Mucosa of descending colon (tissue), 3 donors: ENCODE measurements at places on chromosomes 3 and 15. TPM values are rescaled to one million over a fixed set of nuclear protein-coding genes. Genes with fewer than 3 reads are reported as not detected.

Gene CDC25A
- total RNA-seq, result 4.3 TPM

Gene TMCO5A
- not detected for total RNA-seq

Gene WWTR1
- total RNA-seq, result 217 TPM

Gene LSAMP
- total RNA-seq, result 0.78 TPM

Gene ENTPD3
- 5.5 TPM for total RNA-seq

Gene ZNF662
- total RNA-seq, result 13.6 TPM

Gene NCBP2
- 55.0 TPM for total RNA-seq

Gene ISLR
- total RNA-seq, result 4.9 TPM

Gene SI
- total RNA-seq, result 6.5 TPM

Gene ADAMTS7
- 1.8 TPM for total RNA-seq

Gene ROPN1B
- not detected for total RNA-seq

GRCh38 chr3:71786551-71786950 is 1.6 kb upstream of the PROK2 start:
- no peak for DNase-seq

DNA sequence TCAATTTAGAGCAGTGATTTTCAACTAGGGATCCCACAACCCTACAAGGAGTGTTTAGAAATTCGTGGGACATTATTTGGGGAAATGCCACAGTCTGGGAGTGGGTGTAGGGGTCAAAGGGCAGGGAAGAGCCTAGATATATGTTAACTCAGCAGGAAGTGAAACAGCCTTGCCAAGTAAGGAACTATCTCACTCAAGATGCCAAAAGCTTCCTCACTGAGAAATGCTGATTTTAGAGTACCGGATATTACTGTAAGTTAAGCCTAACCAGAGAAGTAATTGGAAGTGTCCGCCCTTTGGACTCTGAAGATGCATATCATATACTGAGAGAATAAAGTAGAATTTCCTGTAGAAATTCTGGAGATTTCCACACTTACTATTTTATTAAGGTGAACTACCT is 158.6 kb downstream of the BBX start:
- DNase-seq, result no peak

GRCh38 chr3:155619118-155619915 is 125.6 kb downstream of the PLCH1 start:
- no peak for DNase-seq

- DNase-seq, result no peak
These were observed 7.3 kb upstream of the HEG1 start for GRCh38 chr3:125062904-125063618.

DNA sequence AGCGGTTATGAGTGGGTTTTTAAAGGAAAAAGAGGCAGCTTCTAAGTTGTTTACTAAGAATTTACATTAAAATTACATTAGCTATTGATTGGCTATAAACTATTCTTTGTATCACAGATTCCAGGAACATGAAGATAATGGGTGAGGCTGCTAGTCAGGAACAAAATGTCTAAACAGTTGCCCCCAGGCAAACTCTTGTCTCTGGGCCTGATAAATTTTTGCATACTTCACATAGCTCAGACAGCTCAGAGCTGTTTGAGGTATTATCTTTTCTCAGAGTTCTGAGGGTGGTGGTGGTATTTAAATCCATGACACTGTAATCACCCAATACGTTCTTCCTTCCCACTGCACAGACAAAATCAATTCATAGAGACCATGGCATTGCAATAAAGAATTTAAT is 2.1 kb upstream of the HACD2 start:
- no peak for DNase-seq

- DNase-seq, result no peak
These were observed 6.4 kb downstream of the TEX9 start for GRCh38 chr15:56371495-56372147.

DNA sequence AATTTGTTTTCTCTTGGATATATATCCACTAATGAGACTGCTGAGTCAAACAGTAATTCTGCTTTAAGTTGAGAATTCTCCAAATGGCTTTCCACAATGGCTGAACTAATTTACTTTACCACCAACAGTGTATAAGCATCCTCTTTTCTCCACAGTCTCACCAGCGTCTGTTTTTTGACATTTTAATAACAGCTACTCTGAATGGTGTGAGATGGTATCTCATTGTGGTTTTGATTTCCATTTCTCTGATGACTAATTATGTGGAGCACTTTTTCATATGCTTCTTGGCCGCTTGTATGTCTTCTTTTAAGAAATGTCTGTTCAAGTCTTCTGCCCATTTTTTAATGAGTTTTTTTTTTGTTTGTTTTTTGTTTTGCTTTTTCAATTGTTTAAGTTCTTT is 206.2 kb downstream of the CTNNB1 start:
- no peak for DNase-seq

DNA sequence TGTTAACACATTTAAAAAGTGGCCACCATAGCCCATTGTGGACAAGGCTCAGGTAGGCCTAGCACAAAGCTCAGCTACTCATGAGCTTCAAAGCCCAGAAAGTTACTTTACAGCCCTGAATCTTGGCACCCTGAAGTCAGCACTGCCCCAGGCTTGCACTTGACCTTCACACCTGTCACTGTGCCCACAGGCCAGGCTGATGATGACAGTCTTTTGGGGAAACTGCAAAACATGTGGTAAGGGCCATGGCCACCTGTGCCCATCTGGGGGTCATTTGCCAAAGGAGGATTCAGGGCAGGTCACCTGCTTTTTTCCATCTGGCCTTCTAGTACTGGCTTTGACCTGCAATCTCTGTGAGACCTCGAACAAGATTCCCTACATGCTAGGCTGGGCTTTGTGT is 11.0 kb downstream of the CHDH start:
- no peak for DNase-seq

GRCh38 chr3:42638339-42638842 is 15.1 kb upstream of the ZBTB47 start:
- DNase-seq, result no peak

DNA sequence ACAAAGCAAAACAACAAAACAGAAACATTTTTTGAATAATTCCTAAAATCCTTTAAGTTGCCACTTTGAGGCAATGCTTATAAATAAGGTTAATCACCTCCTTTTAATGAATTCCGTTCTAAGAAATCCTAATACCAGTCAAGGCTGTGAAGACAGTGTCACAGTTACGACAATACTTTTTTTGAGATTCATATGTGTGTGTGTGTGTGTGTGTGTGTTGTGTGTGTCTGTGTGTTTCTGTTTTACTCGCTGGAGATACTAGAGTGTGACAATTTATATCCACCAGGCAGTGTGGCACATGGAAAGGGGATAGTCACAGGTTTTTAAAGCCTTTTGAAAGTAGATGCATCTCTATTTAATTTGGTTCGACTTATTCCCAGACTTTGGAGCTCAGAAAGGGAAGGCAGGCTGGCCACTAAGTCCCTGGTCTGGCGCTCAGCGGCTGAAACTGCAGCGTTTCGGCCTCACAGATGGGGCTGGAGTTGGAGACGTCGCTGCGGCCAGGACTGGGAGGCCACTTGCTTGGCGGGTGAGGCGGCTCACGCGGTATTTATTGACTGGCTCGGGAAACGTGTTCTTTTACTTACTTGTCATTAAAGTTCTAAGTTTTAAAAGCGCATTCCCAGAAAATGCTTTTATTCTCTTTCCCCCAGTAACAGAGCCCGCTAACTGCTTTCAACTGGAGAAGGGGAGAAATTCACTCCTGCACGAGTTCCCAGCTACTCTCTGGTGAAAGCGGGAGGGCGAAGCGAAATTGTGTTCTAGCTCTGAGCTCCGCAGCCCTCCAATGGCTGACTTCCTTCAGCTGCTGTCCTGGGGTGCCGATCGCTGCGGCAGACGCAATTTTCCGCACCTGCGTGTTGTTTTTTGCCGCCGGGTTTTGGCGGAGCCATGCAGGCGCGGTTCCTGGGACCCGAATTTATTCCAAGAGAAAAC is 13.7 kb downstream of the ZIC1 start:
- DNase-seq, result no peak

- DNase-seq, result no peak
These were observed 16.4 kb downstream of the LDHAL6B start for GRCh38 chr15:59222906-59223550.

GRCh38 chr15:96107916-96108315 is 222.6 kb upstream of the NR2F2 start:
- no peak for DNase-seq

DNA sequence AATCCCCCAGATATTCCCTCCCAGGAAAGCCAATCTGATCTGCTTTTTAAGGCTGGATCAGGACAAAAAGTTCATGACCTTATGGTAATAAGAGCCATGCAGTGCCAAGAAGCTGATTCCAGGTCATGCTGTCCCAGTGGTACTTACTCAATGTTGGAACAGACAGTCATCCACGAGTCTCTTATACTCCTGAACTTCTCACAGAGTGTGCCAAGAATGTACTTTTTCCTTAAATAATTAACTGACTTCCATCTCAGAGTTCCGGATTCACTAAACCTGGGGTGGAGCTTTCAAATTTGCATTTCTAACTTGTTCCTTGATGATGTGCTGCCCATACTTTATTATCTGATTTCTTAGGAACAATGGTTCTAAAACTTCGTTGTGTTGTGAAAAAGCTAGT is 3.4 kb upstream of the P3H2 start:
- DNase-seq, result no peak

- DNase-seq, result no peak
These were observed 30.3 kb upstream of the UACA start for GRCh38 chr15:70793694-70794093.

- no peak for DNase-seq
These were observed 20.5 kb upstream of the ELP6 start for GRCh38 chr3:47533996-47534454.

DNA sequence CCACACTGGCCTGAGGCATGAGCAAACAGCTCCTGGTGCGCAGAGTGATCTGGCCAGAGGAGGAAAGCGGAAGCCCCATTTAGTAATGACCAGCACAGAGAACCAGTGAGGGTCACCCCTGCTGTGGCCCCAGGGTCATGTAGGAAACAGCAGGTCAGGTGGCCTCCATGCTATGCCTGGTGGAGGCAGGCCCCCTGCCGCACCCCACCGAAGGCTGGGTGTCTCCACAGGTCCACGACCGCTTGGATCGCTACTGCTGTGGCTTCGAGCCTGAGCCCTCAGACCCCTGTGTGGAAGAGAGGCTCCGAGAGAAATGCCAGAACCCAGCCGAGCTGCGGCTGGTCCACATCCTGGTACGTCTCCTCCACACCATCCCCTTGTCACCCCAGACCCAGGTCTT is 52.6 kb downstream of the POMGNT2 start:
- DNase-seq, result no peak

- no peak for DNase-seq
These were observed 801.5 kb upstream of the EPHA6 start for GRCh38 chr3:96012939-96013338.

- no peak for DNase-seq
These were observed 7.7 kb downstream of the MED12L start for GRCh38 chr3:151093148-151093547.

- no peak for DNase-seq
These were observed 94.3 kb downstream of the XRN1 start for GRCh38 chr3:142353571-142353970.

DNA sequence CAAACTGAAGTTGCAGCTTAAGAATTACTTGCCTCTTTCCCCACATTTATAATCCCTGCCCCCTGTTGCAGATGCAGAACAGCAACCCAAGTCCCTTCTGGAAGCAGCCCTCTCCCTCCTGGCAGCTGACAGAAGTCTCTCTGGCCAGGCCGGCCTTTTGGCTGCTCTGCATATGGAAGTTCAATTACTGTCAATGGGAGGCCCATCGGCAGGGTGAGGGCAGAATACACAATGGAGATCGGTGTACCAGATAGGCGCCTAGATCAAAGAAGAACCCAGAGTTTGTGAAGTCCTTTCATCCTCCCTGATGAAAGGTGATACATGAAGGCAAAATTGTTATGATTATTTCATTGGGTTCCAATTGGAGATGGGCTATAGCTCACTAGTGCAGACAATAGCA is 327.9 kb upstream of the CTNNB1 start:
- no peak for DNase-seq

DNA sequence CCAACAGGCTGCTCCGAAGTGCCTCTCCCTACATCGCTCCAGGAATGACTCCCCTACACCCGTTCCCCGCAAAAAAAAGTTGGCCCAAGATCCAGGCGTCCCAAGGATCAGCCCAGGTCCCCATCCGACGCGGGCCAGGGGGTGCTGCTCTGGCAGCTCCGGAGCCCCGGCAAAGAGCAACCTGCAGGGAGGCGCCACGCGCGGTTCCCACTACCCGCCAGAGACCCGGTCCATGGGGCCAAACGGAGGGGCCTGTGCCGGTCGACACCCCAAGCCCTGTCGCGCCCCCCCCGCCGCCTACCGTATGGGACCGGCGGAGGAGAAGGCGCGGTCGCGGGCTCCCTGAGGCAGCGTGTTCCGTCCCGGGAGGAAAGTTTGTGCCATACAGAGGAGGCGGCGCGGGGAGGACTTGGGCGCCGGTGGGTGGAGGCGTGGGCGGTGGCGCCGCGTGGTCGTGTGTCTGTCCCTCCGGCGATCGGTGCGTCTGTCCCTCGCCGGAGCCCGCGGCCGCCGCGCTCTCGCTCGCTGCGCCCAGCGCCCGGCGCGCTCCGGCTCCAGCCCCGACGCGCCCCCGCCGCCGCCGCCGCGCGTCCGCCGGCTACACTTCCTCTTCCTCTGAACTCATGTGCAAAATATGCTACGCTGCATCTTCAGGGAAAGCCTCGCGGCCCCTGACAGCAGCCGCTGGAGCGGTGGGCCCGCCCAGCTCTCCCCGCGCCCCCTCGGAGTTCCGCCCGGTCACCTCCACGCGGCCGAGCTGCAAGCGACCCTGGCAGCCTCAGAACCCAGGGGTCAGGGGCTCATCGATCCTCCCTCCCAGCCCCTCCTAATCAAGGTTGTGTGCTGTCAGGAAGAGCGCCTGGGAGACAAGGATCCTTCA is at the start of gene RFTN1:
Gene RFTN1 (minus strand): TSS at position 559 of the 880 bp plus-strand sequence. CDS start 19,830 bp downstream, outside the sequence.
- DNase-seq, result peak; percentile 72

- no peak for DNase-seq
These were observed 74.4 kb downstream of the THRB start for GRCh38 chr3:24420224-24420623.

DNA sequence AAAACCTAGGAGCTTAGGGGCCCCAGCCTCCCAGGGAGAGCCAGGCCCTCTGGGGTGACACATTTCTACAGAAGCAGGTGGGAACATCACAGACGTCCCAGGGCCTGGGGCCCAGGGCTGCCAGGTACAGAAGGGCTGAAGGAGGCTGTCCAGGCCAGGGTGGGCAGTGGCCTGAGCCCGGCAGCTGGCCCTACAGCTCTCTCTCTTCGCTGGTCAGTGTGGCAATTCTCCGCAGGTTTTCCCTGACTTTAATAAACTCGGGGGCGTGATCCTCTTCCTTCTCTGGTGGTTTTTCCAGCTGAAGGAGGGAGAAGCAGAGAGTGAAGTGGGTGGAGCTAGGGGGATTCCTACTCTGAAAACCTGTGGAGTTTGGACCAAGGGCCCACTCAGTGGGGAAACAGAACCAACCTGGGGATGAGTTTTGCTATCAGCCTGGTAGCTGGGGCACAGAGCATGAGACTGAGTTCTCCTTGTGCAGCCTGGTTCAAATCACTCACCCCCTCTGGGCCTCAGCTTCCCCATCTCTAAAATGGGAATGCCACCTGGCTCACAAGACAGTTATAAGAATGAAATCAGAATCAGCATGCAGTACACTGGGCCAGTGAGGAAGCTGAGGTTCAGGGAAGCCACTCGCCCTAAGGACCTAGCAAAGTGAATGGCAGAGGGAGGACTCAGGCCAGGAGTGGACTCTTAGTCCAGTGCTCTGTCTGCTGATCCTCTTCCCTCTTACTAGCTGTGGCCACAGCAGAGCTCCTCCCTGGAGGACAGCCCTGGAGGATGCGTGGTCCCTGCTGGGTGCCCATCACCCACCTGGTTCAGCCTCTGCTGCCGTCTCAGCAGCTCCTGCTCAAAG is 10.6 kb downstream of the FAM107A start:
- DNase-seq, result no peak

GRCh38 chr15:69145694-69146492 is 14.5 kb upstream of the GLCE start:
- DNase-seq, result no peak

GRCh38 chr15:25862472-25863110 is 536 bp downstream of the ATP10A start:
- peak; percentile 53 for DNase-seq
